ENCODE measurements at places on chromosomes 2 and 18.

DNA sequence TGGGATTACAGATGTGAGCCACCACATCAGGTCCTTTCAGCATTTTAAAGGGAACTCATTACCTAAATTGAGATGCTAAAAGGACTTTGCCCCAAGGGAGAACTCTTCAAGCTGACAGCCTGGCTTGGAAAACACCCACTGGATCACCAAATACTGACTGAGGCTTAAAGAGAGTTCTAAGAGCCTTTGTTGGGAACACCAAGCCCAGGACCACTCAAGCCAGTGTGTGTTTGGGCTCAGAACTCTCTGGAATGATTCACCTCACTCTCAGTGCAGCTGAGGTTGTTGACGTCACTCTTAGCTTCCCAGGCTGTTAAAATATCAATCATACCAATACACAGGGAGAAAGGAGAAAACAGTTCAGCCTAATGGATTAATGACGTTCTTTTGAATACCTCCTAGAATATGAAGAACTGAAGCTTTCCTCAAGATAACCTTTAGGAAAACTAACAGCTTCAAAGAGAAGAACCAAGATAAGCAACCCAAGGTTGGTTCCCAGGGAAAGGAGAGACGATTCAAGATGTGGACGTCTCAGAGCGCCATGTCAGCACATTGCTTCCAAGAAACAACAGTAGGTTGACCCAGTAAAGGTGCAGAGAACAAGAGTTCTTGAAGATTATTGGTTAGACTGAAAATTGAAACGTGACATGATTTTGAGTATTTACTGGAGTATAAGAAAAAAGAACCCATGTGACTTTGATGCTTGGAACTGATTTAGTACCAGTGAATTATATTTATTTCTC is 48.0 kb upstream of the MGAT4A start:
- no peak for DNase-seq

DNA sequence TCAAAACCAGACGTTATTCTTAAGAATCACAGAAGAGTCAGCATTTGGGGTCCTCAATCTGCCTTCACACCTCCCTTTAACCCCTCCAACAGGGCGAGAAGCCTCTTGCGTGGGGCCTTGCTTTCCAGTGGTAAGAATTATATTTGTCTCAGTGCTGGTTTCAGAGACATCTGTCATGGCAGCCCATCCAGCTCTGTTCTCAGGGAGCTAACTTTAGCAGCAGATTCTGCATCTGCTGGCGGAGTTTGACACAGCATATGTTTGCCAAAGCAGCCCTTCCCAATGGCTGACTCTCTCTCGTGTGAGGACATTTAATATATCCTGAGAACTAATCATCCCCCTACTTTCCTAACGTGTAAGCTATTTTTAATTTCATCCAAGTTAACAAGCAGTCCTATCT is 91.5 kb upstream of the BCL11A start:
- no peak for DNase-seq

- no peak for DNase-seq
These were observed 1.0 kb downstream of the VSNL1 start for GRCh38 chr2:17541531-17541950.

- no peak for DNase-seq
These were observed 25.5 kb upstream of the PGAP1 start for GRCh38 chr2:196951973-196952372.

DNA sequence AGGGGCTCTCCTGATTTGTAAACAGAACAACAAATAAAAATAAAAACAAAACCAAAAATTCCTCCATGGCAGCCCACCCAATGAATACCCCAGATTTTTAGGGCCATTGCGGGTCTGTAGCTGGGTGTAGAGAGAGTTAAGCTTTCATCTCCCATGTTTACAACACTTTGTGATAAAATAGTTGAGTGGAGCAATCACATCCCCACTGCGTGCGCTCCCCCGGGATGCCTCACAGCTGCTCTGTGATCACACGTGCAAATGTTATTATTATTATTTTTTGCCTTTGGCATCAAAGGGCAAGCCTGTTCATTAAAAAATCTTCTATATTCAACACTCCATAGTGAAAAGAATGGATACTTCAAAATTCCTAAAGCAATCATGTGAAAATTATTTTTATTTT is 118.0 kb downstream of the MBP start:
- no peak for DNase-seq

All from activated T-cell treated with anti-CD3 and anti-CD28 coated beads, Interleukin-2, amount 50 U/mL, for 24 hours (primary cell).